ENCODE measurements at places on chromosomes 1 and 21. TPM values are rescaled to one million over a fixed set of nuclear protein-coding genes. Genes with fewer than 3 reads are reported as not detected.
A peak's percentile ranks its signal among the peaks of the same experiment; 100 is the strongest.

- peaks cover 12% of the 10 kb centered on the region for H3K27me3 ChIP-seq
- H3K36me3 ChIP-seq: no peaks in the 10 kb centered on the region
- no peak for DNase-seq
- H3K4me3 ChIP-seq: no peak overlapping the region
Measured at GRCh38 chr1:118217141-118217838, 32.3 kb upstream of the SPAG17 start.

DNA sequence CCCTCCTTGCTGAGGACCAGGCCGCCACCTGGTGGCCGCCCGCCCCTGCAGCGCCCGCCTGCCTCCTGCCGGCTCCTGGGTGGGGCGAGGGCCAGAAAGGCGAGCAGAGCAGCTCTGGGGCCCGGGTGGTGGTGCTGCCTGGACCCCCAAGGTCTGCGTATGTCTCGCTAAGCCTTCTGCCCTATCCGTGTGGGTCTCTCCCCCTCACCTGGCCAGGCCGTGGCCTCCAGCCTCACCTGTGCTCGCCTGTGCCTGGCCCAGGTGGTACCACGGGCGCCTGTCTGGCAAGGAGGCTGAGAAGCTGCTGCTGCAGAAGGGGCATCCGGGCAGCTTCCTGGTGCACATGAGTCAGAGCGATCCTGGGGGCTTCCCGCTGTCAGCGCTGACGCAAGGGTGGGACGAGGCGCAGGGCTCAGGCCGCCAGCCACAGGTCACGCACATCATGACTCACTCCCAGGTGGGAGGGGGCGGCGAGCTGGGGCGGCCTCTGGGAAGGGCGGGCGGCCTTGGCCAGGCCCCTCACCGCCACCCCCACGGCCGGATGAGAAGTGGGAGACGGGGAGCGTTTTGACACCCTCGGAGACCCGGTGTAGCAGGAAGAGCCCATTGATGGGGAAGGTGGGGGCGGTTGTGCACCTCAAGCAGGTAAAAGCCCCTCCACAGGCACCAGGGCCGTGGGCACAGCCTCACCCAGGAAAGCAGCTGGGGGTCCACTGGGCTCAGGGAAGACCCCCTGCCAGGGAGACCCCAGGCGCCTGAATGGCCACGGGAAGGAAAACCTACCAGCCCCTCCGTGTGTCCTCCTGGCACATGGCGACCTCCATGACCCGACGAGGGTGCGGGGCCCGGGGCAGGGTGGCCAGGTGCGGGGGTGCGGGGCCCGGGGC lies 9.9 kb downstream of the RNF223 start:
- peak; percentile 72 for DNase-seq
- peak overlapping the region; percentile 94 for H3K27ac ChIP-seq
- no peaks in the 10 kb centered on the region for H3K36me3 ChIP-seq
- peaks cover 17% of the 10 kb centered on the region for H3K27me3 ChIP-seq
- H3K4me1 ChIP-seq: peaks cover 32% of the 10 kb centered on the region

DLGAP3 gene
- 0.77 TPM for total RNA-seq

KCNK2 gene
- total RNA-seq: not detected

LMOD1 gene
- not detected for total RNA-seq

NTRK1 gene
- total RNA-seq: not detected

GRCh38 chr1:220330265-220330664 lies 58.0 kb upstream of the RAB3GAP2 start:
- no peaks in the 10 kb centered on the region for H3K36me3 ChIP-seq
- H3K27me3 ChIP-seq: peaks cover 2% of the 10 kb centered on the region
- no peak overlapping the region for H3K27ac ChIP-seq
- H3K4me1 ChIP-seq: no peaks in the 10 kb centered on the region

GRCh38 chr1:11845641-11846335 lies 1.8 kb downstream of the NPPA start:
- DNase-seq: peak; percentile 29
- no peak overlapping the region for H3K27ac ChIP-seq
- H3K4me1 ChIP-seq: peaks cover 7% of the 10 kb centered on the region
- H3K4me3 ChIP-seq: no peak overlapping the region
- peaks cover 7% of the 10 kb centered on the region for H3K36me3 ChIP-seq

FCRL1 gene
- total RNA-seq: 13.2 TPM

DNA sequence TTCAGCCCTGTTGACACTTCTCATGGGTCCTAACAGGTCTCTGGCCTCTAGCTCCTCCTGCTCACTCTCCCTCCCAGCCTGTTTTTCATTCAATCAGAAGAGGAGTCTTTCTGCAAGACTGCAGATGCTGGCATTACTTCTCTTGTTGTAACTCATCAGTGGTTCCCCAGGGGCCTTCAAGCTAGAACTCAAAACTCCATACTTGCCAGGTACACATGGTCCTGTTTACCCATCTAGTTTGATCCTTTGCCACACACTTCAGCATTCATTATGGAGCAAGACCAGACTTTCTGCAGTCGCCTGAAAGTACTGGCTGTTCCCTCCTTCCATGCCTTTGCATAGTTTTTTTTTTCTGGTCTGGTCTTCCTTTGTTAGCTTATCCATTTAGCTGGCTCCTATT lies 47.9 kb downstream of the SERBP1 start:
- no peaks in the 10 kb centered on the region for H3K4me1 ChIP-seq
- H3K36me3 ChIP-seq: peaks cover 2% of the 10 kb centered on the region
- H3K4me3 ChIP-seq: no peak overlapping the region
- H3K27me3 ChIP-seq: no peaks in the 10 kb centered on the region
- H3K27ac ChIP-seq: no peak overlapping the region

DNA sequence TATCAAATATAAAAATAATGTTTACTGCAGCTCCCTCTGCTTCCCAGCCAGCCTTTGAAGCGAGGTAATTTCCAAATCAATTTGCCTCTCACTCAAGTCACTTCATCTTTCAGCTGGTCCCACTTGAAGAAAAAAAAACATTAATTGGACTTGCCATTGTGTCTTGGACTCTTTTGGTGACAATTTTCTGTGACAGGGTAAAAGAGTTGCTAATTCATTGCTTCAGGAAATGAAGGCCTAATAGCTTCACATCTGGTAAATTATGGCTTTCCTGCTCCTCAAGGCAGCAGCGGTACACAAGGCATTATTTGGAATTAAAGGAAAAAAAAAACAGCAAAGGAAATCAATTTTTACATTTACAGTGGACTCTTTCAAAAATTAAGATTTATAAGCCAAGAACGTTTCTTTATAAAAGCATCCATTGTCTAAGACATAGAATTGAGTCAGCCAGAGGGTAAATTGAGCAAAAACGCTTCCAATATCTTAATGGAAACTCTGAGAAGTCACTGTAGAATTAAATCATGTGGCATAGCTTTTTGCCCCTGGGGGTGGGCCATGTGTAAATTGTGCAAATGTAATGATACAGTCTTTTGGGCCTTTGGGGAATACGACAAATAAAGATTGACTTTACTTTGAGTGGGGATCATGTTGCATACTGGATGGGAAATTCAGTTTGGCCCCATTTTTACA lies 102.5 kb downstream of the LYPLAL1 start:
- no peak overlapping the region for H3K27ac ChIP-seq
- H3K27me3 ChIP-seq: no peaks in the 10 kb centered on the region
- no peaks in the 10 kb centered on the region for H3K4me1 ChIP-seq

TBX19 gene
- 3.1 TPM for total RNA-seq

S100A14 gene
- total RNA-seq: not detected

GRCh38 chr21:15627823-15628222 lies 102.0 kb upstream of the USP25 start:
- no peaks in the 10 kb centered on the region for H3K36me3 ChIP-seq
- H3K27me3 ChIP-seq: no peaks in the 10 kb centered on the region
- H3K4me1 ChIP-seq: no peaks in the 10 kb centered on the region

FCGR3A gene
- total RNA-seq: 0.74 TPM
